GOT3 (cell line): ENCODE measurements at places on chromosomes 1 and 21.

DNA sequence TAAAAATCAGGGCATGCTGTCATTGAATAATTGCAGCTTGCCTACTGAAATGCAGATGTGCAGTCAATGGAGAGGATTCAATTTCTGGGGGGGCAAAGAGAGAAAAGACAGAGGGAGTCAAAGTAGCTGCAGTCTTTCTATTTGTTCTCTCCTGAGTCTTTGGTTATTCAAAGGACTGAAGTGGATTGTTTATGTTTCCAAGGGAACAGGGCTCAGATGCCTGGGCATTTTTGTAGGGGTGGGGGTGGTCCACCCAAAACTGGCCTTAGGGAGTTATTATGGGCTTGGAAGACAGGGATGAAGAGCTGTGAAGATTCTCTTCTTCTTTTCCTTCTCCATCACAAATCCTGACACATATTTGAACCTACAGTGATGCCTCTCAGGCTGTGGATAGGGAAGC, 408.8 kb upstream of the DAB1 start:
- DNase-seq: no peak

GRCh38 chr1:99674115-99675064, 28.5 kb downstream of the PALMD start:
- DNase-seq: no peak

DNA sequence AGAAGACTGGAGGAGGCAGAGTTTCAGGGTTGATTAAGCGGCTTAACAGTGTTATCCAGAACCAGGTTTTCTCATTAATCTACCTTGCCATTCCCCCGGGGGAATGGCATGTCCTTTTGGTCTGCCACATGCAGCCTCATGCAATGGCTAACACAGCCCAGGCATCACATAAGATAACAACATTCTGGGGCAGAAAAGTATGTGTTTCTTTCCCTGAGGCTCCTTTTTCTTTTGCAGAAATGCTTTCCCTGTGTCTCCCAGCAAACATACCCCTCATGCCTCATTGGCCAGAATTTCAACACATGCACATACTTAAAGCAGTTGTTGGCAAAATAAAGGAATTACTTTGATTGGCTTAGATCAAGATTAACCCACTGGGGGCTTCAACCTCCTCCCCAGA, 98.6 kb downstream of the OMA1 start:
- no peak for DNase-seq

GRCh38 chr1:26694638-26695355, 1.0 kb upstream of the ARID1A start:
- DNase-seq: no peak

DNA sequence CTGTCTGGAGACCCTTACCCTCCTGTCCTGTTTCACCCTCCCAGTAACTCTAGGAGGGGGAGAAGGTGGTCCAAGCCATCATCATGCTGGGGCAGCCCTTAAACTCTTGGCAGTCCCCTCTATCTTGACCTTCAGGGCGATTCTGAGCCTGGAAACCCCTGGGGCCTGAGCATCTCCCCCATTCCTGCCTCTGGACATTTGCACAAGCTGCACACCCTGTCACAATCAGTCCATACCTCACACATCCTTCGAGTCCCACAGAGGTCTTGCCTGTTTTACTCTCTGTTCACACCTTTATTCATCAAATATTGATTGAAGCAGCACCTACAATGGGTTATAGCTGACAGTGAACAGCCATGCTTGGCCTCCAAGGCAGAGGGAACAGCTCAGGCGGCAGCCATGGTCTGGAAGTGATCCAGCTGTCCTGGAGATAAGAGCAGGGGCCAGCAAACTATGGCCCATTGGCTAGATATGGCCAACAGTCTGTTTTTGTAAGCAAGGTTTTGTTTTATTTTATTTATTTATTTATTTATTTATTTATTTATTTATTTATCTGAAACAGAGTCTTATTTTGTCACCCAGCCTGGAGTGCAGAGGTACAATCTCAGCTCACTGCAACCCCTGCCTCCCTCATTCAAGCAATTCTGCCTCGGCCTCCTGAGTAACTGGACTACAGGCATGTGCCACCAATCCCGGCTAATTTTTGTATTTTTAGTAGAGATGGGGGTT, 7.1 kb upstream of the FAM131C start:
- DNase-seq: no peak

GRCh38 chr1:175873290-175873935, 130.0 kb upstream of the TNR start:
- DNase-seq: no peak

DNA sequence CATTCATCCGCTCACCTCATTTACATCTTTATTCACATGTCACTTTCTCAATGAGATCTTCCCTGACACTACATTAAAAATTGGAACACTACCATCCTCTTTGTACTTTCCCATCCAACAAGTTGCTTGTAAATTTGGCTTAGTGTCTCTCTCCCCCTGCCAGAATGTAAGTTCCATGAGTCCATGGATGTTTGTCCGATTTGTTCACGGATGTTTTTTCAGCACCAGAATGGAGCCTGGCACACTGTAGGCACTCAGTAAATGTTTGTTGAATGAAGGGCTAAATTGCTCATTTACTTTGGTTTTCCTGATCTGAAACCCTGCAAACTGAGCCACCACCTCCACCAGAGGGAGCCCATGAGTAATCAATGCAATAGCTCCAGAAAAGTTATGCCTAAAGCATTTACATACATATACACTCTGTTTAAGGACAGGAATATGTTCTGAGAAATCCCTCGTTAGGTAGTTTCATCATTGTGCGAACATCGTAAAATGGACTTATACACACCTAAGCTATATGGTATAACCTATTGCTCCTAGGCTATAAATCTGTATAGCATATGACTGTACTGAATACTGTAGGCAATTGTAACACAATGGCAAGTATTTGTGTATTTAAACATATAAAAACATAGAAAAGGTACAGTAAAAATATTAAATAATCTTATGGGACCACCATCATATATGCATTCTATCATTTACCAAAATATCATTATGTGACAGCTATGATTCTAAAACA, 2.8 kb upstream of the EYA3 start:
- no peak for DNase-seq

DNA sequence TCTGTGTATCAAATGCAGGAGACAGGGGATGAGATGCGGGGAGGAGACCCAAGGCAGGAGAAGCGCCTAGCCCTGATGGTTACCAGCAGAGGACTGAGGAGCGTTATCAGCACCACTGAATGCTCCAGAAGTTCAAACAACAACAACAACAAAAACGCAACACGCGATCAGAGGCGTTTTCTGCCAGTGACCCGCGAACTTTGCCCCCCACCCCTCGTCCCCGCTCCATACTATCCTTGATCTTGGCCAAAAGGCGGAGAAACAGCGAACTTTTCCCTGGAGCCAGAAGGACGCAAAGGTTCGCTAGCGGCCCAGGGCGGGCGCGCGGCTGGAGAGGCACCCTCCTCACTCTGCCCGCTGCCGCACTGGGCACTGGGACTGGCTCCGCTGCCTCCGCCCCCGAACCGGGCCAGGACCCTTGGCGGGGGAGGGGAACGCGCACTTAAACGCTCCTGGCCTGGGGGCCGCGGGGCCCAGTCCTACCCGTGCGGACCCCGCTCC, 699 bp downstream of the ECHDC2 start:
- no peak for DNase-seq

GRCh38 chr1:236011641-236012040, 53.2 kb downstream of the NID1 start:
- no peak for DNase-seq

- no peak for DNase-seq
These were observed 850.0 kb downstream of the LTN1 start for GRCh38 chr21:28142697-28143096.

GRCh38 chr1:216032284-216032683, 391.0 kb downstream of the USH2A start:
- no peak for DNase-seq

- DNase-seq: no peak
These were observed 36.3 kb downstream of the ARID4B start for GRCh38 chr1:235291599-235292091.

- no peak for DNase-seq
These were observed at the start of gene PDZK1 for GRCh38 chr1:145707183-145707867. Gene PDZK1 (minus strand): TSS chr1:145707368. CDS start chr1:145688021, 19,347 bp downstream.

DNA sequence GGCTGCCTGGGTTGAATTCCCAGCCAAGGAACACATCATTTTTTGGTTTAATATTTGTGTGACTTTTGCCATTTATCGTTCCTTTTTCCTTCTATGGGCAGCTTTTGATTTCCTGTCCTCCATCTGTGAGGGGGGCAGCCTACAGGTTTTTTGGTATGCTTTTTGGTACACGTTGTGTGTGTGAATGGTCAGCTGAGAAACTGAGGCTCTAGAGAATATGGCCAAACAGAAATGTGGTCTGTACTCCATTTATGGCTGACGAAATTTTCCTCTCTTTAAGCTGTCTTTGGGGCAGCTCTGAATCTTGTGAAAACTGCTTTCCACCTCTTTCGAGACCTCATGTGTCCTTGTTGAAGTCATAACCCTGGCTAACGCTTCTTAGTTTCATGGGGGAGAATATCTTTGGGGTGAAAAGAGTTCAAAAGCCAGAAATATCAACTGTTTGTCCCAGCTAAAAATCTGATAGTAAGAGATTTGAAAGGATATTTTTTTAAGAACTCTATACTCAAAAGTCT, 26.6 kb downstream of the NRDC start:
- DNase-seq: no peak

DNA sequence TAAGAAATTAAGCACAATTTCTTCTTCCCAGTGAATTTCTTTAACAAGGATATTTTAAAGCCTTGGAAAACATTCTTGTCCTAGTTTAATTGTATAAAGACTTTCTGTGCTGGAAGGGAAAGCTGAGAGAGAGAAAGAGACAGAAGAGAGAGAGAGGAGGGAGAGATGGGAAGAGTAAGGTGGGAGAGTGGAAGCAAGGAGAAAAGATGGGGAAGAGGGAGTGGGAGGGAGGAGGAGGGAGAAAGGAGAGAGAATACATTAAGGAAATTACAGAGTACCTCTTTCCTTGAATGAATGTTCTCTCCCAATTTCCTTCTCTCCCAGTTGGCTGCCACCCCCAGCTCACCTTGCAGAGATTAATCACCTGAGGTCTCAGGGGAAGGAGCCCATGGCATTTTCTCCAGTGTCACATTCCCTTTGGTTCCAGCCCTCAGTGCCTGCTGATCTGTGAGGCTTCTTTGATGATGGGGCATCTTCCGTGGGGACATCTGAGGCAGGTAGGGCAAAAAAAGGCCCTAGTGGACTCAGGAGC, 32.4 kb upstream of the KCNA10 start:
- no peak for DNase-seq

DNA sequence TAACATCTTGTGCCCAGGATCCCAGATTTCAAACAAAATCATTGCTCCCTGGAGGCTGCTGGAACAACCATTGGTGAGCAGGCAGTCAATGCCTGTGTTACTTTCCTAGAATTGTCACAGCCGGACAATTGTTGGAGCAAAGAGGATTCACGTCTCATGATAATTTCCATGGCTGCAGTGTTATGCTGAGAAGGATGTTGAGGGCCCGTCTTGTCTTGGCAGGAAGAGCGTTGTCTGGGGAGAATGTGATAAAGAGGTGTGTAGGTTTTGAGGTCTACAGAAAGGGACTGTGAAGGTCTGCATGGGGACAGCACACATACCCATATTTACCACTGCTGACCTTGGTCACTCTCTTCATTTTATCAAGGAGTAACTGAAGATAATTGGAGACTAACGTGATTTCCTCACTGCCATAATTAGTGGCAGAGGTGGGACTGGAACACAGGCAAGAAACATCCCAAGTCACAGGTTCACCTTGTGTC, 6.3 kb downstream of the MECR start:
- DNase-seq: no peak

GRCh38 chr1:159960721-159961381, 6.8 kb upstream of the SLAMF9 start:
- DNase-seq: peak; percentile 64

- no peak for DNase-seq
These were observed 32.6 kb downstream of the GRIK3 start for GRCh38 chr1:37001703-37002102.

GRCh38 chr1:78211483-78212092, 165.8 kb downstream of the GIPC2 start:
- DNase-seq: no peak

DNA sequence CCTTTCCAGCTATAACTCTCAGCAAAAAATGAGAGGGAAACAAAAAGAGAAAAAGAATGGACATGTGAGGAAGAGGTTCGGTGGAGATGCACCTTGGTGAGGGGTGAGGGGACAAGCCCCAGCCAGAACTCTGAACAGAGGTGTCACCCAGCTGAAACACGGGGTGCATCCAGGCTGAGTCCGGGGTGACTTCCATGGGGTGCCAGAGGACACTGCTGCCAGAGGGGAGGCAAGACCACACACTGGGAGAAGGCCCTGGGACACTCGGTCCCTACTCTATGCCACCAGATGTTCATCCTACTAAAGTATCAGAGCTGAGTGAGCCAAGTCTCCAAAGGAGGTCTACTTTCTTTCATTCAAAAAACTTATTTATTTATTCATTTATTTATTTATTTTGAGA, 36.1 kb upstream of the PPP1R15B start:
- DNase-seq: no peak

- DNase-seq: no peak
These were observed 9.7 kb upstream of the HYI start for GRCh38 chr1:43463479-43463878.

GRCh38 chr21:35827004-35827403, 233.3 kb downstream of the SETD4 start:
- DNase-seq: no peak

GRCh38 chr1:70979881-70980280, 67.7 kb downstream of the PTGER3 start:
- DNase-seq: no peak
